Activated CD4-positive, alpha-beta T cell treated with anti-CD3 and anti-CD28 coated beads, Interleukin-2, Interleukin-6, amounts not matched to agents 100 ng/mL and 50 ng/mL, durations not matched to agents 16 hours and 8 hours (primary cell): ENCODE measurements at places on chromosomes 4 and X.

- no peak for DNase-seq
Measured at GRCh38 chr4:78414116-78414515, 137.5 kb upstream of the ANXA3 start.

- DNase-seq = no peak
Measured at GRCh38 chr4:102726068-102726467, 34.7 kb downstream of the MANBA start.

GRCh38 chr4:105386012-105386411 lies 87.8 kb downstream of the PPA2 start:
- no peak for DNase-seq

GRCh38 chr4:20252656-20253282 lies 1.1 kb downstream of the SLIT2 start:
- DNase-seq = no peak

GRCh38 chrX:36577006-36577405 lies 431.2 kb upstream of the FAM47C start:
- no peak for DNase-seq
